ENCODE measurements at places on chromosomes 16 and 17. TPM values are rescaled to one million over a fixed set of nuclear protein-coding genes. Genes with fewer than 3 reads are reported as not detected.

Gene MPP2
- total RNA-seq = 1.2 TPM

Gene RHBDL1
- 1.6 TPM for total RNA-seq

Gene FBXW10
- not detected for total RNA-seq

Gene APPBP2
- 27.8 TPM for total RNA-seq

GRCh38 chr16:21197112-21197511 lies 14.3 kb downstream of the ZP2 start:
- no peak for DNase-seq

- no peak for DNase-seq
These were observed 161.7 kb downstream of the IRF8 start for GRCh38 chr16:86060381-86061317.

DNA sequence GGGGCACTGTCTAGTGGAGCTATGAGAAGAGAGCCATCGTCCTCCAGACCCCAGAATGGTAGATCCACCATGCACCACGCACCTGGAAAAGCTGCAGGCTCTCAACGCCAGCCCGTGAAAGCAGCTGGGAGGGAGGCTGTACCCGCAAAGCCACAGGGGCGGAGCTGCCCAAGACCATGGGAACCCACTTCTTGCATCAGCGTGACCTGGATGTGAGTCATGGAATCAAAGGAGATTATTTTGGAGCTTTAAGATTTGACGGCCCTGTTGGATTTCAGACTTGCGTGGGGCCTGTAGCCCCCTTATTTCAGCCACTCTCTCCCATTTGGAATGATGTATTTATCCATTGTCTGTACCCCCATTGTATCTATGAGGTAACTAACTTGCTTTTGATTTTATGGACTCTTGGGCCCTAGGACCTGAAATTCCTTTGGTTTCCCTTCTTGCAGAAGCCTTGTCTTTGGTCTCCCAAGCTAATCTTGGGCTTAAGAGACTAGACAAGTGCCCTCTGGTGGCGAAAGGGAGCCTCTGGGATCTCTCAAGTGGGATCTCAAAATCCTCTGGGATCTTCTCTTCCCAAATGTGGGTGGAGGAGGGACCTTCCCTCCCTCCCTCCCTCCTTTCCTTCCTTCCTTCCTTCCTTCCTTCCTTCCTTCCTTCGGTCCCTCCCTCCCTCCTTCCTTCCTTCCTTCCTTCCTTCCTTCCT lies 58.2 kb upstream of the HAPSTR1 start:
- no peak for DNase-seq

GRCh38 chr17:66211047-66211810 lies 18.0 kb downstream of the APOH start:
- no peak for DNase-seq

DNA sequence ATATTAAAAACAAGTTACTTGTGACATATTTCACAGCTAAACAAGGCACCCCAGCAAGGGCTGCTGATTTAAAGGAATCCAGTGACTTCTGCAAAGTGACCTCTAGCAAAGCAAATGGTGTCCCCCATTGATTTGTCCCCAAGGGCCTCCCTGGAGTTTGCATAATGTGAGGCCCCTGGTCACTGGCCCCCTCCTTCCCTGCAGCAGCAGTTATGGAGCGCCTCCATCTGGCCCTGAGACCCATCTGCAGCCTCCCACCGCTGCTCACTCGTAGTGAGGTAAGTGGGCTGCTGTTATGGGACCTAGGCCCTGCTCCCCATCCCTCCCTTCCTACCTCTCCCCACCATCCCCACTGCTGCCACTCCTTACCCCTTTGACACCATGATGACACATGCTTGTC lies 19.6 kb upstream of the EEF2K start:
- no peak for DNase-seq

GRCh38 chr17:35607239-35607847 lies 20.2 kb downstream of the AP2B1 start:
- no peak for DNase-seq

DNA sequence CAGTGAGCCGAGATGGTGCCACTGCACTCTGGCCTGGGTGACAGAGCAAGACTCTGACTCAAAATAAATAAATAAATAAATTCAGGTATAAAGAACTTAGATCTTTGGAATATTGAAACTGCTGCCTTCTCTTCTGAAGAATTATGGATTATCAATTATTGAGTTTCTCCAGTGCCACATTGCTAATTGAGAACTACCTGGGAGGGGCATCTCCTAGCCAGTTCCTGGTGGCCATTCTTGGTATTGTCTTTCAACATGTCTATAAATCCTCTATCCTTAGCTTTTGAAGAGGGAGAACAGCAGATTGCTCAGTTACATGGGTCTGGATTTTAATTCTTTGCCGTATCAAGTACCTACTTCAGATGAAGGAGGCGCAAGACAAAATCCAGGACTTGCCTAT lies 29.2 kb downstream of the CALCOCO2 start:
- DNase-seq = no peak

- DNase-seq = no peak
These were observed 1053.4 kb upstream of the RBFOX1 start for GRCh38 chr16:6279286-6279685.
